ENCODE measurements at places on chromosomes 12 and 14.

DNA sequence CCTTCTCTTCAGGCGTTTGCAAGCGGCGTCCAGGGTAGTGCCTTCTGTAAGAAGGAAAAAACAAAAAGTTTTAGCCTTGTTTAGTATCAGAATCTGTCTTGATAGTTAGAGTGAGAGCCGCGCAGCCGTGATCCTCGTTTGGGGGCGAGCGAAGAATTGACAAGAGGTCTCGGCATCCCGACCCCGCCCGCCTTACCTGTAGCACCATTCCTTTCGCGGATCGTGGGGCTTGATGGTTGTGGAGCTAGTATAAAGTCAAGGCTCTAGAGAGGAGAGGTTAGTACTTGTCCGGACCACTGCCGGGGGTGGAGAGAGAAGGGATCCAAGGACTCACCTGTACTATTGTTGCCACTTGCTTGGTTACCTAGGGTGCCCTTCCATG is 494 bp downstream of the TMTC3 start:
- DNase-seq: no peak

- no peak for DNase-seq
Measured at GRCh38 chr14:101064718-101065117, 161.2 kb upstream of the RTL1 start.

- DNase-seq: no peak
Measured at GRCh38 chr12:51531284-51531977, 59.6 kb upstream of the SCN8A start.

- DNase-seq: no peak
Measured at GRCh38 chr12:116651089-116651488, 86.8 kb downstream of the SPRING1 start.

DNA sequence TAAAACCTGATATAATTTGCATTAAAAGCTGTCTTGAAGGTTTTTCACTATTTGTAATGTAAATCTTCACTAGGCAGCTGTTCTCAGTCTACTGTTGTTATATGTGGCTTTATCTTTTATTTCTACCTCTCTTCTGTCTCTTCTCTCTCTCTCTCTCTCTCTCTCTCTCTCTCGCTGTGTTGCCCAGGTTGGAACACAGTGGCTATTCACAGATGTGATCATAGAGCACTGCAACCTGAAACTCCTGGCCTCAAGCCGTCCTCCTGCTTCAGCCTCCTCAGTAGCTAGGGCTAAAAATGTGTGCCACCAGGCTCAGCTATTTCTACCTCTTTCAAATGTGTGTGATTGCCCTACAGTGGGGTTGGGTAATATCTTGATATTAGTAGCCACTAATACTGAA is 21.1 kb downstream of the FUT8 start:
- no peak for DNase-seq

GRCh38 chr12:98799146-98799810 is 154.2 kb downstream of the APAF1 start:
- no peak for DNase-seq

DNA sequence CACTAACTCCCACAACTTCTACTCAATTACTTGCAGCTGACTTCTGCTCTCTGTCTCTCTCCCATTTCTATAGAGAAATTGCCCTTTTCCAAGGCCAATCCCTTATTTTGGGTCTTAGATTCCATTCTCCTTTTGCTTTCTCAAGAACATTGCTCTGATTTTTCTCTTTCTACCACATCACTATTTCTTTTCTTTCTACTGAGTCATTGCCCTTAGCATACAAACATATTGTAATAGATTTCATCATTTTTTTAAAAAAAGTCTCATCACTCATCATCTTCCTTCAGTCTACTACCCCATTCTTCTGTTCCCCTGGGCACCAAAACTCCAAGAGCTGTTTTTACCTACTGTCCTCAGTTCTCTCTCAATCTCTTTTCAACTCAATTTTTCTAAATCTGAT is 4.4 kb upstream of the KCNA1 start:
- no peak for DNase-seq

DNA sequence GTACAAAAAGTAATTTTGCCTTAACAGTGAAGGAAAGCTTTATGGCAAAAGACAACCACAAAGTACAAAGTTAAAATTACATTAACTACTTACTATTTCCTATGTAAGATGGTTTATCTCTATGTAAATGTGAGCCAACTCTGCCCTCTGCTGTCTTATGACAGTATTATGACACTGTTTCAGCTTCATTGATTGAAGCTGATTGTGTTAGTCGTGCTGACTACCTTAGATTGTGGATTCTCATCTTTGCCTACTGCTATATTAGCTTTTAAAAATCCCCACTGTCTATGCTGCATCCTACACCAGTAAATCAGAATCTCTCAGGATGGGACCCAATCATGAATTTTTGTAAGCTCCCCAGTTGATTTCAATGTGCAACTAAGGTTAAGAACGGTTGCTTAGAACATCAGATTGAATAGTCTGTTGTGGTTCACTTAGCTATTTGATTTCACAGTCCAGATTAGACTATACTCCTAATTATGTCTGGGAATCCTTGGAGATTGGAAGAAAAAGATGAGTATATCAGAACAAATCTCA is 12.2 kb upstream of the SPTB start:
- DNase-seq: peak; percentile 74

- DNase-seq: no peak
Measured at GRCh38 chr14:65200454-65200853, 98.1 kb upstream of the MAX start.

Measured in mesenchymal stem cell (in vitro differentiated cells and primary cell).